Naive thymus-derived CD4-positive, alpha-beta T cell (primary cell): ENCODE measurements at places on chromosomes 2 and 18.

- no peak for DNase-seq
Observed at GRCh38 chr2:72824224-72824842, 1.5 kb downstream of the EXOC6B start.

DNA sequence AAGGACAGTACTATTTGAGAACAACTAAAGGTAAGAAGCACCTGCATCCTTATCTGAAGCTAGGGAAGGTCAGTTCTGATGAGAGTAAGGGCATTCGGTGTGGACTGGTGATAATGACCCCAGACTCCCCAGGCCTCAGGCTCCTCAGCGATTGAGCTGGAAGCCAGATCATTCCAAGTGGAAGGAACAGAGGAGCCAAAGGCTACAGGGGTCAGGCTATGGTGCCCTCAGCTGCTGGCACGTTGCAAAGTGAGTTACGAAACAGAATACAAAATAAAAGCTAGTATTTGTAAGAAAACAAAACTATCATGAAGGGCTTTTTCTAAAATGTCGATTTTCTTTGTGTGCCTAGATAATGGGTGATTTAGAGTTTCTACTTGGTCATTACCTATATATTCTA is 168.5 kb upstream of the LRRTM1 start:
- DNase-seq: no peak

DNA sequence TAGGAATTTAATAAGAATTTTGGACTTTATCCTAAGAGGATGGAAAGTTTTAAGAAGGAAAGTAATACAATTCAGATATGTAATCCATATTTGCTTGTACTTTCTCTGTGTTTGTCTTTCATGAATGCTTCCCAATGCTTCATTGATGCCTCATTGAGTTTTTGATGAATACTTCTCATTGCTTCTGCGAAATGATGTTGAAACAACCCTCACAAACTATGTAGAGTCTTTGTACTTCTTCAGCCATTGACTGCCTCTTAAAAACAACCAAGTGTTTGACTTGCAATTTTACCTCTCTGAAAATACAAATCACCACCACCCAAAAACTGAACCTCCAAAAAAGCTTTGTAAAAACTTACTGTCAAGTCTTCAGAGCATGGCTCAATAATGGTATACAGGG is 424.1 kb downstream of the ERBB4 start:
- no peak for DNase-seq

GRCh38 chr2:44233450-44234128 is 41.7 kb upstream of the SLC3A1 start:
- DNase-seq: no peak

DNA sequence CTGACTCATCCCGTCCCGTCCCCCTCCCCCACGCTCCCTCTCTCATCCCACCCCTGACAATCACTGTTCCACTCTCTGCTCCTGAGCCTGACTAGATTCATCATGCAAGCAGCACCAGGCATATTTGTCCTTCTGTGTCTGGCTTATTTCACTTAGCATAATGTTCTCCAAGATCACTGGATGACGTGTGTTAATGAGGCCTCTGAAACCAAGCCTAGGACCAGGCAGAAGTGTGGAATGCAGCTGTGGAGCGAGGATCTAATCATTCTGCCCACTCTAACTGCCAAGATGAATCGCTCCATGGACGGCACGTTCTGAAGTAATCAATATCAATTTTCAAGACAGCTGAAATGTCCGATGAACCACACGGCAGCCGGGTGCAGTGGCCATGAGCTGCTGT is 122.4 kb upstream of the ZNF236 start:
- DNase-seq: no peak

- no peak for DNase-seq
Observed at GRCh38 chr2:38751596-38752410, 642 bp upstream of the SRSF7 start.

- DNase-seq: no peak
Observed at GRCh38 chr2:238344035-238344434, 23.7 kb downstream of the TRAF3IP1 start.

DNA sequence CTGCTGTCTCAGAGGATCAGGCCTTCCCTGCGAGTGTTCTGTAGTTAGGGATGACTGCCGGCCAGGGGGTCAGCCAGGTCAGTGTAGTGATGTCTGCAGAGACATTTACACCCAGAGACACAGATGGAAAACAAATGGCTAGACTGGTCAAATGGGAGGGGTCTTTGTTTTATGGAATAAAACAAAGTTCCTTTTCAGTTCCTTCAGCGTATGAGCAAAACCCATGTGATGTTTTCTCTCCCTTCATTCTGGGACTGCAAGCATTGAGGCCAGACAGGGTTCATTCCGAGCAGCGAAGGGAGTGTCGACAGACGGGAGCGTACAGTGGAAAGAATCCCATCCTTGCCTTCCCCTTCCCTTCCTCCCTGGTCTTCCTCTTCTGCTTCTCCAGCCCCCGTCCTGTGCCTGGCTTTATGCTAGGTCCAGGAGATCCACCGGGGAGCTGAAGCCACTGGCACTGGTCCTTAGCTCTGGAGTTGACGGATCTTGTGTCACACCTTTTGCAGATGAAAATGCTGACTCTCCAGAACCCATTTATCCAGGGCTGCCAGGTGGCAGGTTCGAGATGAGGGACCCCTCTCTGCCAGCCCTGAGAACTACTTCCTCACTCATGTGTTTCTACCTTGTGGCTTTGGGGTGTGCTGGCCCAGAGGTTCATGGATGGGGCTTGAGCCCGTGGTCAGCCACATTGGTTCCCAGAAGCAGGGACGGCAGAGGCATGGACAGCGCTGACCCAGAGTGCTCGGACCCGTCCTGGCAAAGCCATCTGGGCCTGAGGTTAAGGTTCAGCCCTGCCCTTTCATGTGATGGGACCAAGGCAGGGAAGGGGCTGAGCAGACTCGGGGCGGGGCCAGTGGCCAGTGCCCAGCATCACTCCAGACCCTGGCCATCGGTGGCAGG is 24.2 kb downstream of the ITGB1BP1 start:
- no peak for DNase-seq

GRCh38 chr18:70046207-70046606 is 98.5 kb upstream of the CD226 start:
- no peak for DNase-seq

- no peak for DNase-seq
Observed at GRCh38 chr2:109133746-109134145, 4.7 kb downstream of the SH3RF3 start.

- DNase-seq: peak; percentile 62
Observed at GRCh38 chr2:25252291-25253152, 84.1 kb upstream of the POMC start.

- DNase-seq: no peak
Observed at GRCh38 chr2:6810961-6811360, 54.7 kb downstream of the CMPK2 start.

- DNase-seq: no peak
Observed at GRCh38 chr2:131105950-131106801, 1.0 kb downstream of the PLEKHB2 start.

DNA sequence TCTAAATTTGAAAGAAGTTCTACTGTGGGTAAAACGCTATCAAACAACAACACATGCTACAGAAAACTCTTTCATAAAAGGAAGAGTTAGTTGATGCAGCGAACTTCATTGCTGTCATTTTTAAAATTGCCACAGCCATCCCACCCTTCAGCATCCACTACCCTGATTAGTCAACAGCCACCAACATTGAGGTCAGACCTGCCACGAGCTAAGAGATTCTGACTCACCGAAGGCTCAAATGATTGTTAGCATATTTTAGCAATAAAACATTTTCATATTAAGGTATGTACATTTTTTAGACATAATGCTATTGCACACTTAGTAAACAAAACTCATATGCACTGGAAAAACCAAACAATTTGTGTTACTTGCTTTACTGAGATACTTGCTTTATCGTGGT is 347.1 kb downstream of the CLIP4 start:
- DNase-seq: no peak

GRCh38 chr2:239337877-239338484 is 62.8 kb downstream of the HDAC4 start:
- DNase-seq: no peak

- DNase-seq: no peak
Observed at GRCh38 chr2:231667496-231667895, 40.8 kb upstream of the PTMA start.

GRCh38 chr18:6022845-6023244 is 127.5 kb upstream of the TMEM200C start:
- DNase-seq: no peak

- no peak for DNase-seq
Observed at GRCh38 chr2:140257692-140258300, 1477.6 kb upstream of the NXPH2 start.

DNA sequence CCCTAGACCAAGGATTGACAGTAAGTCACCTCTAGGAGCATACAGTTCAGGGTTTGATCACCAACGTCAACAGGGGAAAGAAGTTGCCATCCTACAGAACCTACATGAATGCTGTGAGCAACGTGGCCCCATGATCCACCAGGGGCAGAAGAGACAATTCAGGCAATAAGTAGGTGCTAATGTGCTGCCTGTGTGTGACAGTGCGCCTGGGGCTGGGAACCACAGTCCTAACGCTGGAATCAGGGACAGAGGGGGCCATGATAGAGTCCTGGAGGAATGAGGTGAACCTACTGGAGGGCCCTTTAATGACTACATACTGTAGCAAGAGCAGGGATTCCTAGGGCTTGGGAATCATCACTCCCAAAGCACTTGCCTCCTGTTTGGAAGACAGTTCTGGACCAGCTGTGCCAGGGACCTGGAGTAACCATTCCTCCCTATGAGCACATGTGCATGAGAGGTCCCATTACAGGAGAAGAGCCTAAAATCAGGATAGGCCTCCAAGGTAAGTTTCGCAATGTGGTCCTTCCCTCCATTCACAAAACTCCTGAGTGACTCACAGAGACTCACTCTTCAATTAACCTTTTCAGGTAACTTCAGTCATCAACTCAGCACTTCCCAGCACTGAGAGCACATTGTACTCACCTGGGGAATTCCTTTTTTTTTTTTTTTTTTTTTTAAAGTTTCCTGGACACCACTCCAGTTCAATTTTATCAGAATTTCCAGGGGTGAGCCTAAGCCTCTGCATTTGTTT is 214.0 kb downstream of the TMEM163 start:
- DNase-seq: no peak

- DNase-seq: no peak
Observed at GRCh38 chr2:211591426-211591825, 947.2 kb downstream of the ERBB4 start.

- no peak for DNase-seq
Observed at GRCh38 chr2:162824304-162824703, 14.3 kb downstream of the KCNH7 start.

GRCh38 chr18:3902676-3903075 is 452.7 kb downstream of the TGIF1 start:
- DNase-seq: no peak

- DNase-seq: no peak
Observed at GRCh38 chr2:217121565-217121964, 261.7 kb upstream of the TNP1 start.

GRCh38 chr18:373780-374179 is 105.9 kb upstream of the THOC1 start:
- no peak for DNase-seq

- no peak for DNase-seq
Observed at GRCh38 chr2:233445152-233445830, 91.0 kb downstream of the DGKD start.

GRCh38 chr2:230589025-230589424 is 123.6 kb upstream of the CAB39 start:
- DNase-seq: no peak

DNA sequence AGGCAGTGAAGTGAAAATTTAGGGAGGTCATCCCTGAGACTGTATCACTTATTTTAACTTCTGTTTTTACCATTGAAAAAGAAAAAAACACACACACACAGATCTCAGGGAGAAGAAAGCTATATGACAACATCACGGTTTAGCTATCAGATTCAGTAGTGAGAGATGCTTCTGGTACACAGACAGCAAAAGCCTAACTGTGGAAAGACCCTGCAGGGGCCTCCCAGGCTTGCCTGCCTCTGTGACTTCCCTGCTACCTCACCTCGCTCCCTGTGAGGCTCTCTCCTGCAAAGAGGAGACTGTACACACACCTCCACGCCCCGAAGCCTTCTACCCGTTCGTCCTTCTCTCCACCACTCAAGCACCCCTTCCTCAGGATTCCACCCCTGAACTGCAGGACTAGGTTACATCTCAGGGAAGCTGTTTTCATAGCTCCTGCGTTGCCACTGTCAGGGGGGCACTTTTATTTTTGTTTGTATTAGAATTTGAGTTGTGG is 86.3 kb downstream of the EPB41L3 start:
- DNase-seq: no peak

GRCh38 chr18:76619621-76620315 is 124.7 kb upstream of the ZNF516 start:
- DNase-seq: no peak
